ENCODE measurements at places on chromosomes 6 and 20.

- peak; percentile 65 for DNase-seq
These were observed 3.9 kb upstream of the MICB start for GRCh38 chr6:31493875-31494694.

DNA sequence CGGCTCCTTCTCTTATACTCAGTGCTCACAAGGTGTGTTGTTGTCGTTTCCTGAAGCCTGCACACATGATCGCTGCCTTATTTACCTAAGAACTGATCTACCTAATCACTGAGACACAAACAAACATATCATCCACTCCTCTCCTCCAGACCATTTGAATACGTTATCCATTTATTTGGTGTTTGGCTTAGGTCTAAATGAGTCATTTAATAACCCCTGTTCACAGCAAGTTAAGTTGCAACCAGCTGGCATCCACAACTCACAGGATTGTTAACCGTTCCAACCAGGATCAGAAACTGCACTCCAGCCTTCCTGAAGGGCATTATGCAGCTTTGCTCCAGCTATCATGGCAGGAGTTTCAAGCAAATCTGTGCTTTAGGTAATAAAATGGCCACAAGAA is 511.1 kb upstream of the MAP3K7 start:
- DNase-seq: no peak

GRCh38 chr6:168126566-168127383 is 47.8 kb upstream of the FRMD1 start:
- no peak for DNase-seq

DNA sequence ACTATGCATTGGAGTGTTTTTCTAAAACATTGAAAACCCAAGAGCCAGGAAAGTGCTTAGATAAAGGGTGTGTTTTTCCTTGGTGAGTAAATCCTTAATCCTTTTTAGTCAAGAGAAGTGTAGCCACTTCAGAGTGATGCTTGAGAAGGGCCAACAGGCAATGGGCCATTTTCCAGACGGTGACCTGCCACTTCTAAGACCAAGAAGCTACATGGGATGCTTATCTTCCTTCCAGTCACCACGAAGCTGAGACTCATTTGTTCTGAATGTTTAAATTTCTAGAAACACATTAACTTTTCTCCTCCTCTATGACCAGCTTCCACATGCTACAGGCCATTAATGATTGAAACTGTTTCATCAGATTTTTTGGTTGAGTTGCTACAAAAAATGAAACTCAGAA is 34.4 kb upstream of the NHSL1 start:
- no peak for DNase-seq

- DNase-seq: no peak
These were observed 508.6 kb downstream of the UTRN start for GRCh38 chr6:144793744-144794143.

DNA sequence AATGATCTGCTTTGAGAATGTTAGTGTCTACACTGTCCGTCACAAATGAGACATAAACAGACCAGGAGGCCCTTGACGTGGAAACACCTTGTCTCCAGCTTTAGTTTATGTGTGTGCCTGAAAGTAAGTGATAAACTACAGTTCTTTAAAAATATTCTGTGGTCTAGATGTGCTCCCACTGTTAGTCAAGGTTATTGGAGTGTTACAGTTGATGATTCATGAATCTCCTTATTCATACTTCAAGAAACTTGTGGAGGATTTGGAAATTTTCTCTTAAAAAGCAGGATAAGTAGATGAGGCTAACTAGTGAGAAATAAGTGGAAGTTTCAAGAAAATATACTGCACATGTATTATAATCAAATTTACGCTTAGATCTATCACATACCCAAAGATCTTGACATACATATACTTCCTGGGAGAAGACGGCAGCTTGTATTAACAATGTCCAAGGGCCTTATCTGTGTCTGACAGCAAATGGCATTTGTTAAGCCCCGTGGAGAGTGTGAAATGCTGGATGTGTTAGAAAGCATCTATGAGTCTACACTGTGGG is 90.5 kb upstream of the MBOAT1 start:
- DNase-seq: peak; percentile 20

DNA sequence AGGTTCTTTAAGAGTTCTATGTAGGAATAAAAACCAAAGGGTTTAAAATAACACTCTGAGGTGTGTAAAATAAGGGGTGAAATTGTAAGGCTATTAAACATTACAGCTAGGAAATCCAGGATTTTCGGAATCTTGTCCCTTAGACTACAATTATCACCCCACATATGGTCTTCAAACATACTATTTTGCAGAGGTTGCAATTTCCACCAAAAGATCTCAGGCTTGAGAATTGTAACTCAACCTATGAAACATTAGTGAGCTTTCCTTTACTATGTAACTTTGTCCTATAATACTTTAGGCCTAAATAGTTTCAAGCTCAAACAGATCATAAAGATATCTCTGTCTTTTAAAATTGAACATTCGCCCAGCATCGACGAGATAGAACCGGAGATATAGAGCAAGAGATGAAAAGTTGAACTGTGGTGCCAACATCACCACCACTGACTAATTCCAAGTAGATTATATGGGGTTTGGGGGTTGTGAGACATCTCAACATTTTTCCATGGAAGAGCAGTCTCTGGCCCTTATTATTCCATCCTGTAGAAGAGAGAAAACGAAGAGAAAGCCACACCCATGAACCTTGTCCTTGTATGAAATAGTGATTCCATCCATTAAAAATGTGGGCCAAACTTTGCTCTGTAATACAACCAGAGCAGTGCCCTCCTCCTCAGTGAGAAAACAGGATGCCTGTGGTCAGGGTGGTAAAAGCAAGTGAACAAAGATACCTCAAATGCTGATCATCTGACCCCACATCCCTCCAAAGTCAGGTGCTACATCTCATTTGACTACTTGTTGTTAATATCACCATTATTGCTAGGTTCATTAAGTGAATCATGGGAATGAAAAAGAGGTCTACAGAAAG is 284.5 kb upstream of the GJE1 start:
- DNase-seq: no peak

DNA sequence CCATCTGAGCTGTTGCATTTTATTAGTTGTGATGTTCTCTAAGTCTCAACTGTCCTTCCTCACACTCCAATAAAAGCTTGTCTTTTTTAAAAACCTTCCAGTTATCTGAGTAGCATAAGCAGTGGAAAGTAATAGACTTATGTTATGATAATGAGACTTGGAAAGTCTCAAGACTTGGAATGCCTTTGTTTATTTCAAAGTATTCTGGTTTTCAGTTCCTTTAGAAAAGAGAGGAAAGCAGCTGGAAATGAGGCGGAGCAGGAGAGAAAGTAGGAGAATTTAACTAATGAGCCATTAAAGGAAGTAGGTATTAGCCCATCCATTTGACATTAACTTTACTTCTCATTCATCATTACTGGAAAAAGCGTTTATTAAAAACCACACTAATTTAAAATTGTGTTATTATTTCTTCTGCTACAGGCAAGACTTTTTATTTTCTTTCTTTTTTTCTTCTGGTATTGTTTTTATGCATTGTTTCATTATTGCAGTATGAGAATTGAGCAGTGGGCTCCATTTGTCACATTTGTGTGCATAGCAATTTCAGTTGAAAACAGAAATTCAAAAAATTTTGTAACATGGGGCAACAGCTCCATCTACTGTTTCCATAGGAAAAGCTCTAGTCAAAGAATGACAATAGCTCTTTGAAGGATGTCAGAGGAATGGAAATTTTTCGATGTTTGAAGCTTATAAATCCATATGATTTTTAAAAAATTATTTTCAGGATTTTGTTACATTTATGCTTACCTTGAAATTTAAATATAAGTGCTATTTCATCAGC is 194.8 kb downstream of the COL9A1 start:
- peak; percentile 32 for DNase-seq

GRCh38 chr6:40997234-40997957 is 41.6 kb downstream of the UNC5CL start:
- DNase-seq: peak; percentile 62

DNA sequence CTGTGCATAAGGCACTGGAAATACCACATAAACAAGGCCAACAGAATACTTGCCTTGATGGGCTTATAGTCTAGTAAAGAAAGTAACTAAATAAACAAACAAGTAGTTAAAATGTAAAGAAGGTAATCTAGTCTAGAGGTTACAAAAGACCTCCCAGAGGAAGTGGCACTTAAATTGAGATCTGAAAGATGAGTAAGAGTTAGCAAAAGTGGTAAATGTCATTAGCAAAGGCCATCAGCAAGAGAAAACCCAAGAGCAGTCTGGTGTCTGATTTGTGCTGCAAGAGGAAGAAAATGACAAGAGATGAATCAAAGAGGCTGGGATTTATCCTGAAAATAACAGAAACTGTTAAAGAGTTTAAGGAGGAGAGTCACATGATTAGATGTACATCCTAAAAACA is 96.6 kb upstream of the SMLR1 start:
- no peak for DNase-seq

GRCh38 chr6:3744901-3745470 is 6.5 kb downstream of the PXDC1 start:
- DNase-seq: no peak

- peak; percentile 29 for DNase-seq
These were observed at the start of gene THBD for GRCh38 chr20:23049201-23050075. Gene THBD, minus strand, starts transcription at chr20:23049672. Its CDS starts 168 bp downstream, at chr20:23049504.

DNA sequence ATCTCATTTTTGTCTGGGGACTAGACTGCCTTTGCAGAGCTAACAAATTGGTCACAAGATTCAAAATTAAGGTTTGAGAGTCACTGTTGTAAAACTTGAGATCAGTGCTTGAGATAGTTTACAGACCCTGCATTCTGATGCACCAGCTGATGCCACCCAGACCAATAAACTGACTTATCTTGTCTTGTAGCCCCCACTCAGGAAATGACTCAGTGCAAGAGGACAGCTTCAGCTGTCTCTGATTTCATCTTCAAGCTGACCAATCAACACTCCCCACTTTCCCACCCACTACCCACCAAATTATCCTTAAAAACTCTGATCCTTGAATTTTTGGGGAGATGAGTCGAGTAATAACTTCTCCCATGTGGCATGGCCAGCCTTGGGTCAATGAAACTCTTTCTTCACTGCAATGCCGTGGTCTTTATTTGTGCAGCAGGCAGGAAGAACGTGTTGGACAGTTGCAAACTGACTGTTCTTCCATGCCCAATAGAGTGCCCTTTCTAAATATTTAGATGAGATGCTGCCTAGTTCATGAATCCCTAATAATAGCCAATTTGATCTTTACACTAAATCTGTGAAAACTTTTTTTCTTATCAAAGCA is 48.3 kb upstream of the PROKR2 start:
- peak; percentile 57 for DNase-seq

DNA sequence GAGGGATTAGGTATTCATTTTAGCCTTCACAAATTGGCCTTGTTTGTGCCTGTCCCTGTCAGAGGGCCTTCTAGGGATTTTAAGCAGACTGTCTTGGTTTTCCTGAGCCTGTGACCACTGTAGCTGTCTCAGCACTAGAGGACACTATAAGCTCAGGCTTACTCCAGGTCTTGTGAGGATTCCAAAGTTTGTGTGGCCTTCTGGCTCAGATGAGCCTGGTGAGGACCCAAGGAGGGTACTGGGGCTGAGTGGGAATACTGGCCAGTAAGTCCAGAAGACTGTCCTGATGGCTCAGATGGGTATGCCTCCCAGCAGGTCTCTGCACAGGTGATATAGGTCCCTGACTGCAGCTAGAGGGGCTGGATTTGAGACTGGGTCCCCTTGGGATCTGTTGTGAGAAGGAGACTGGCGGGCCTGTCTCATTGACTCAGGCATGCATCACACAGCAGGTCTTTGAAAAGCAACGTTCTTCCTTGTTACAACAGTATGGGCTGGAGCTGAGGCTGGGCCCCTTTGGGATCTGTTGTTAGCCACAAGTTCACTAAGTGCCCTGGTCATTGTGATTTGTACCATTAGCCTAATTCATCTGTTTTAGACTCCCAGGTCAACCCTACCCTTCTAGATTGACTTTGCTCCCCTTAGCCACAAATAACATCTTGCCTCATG is 26.3 kb upstream of the TFB1M start:
- DNase-seq: peak; percentile 55

- DNase-seq: no peak
These were observed 162.7 kb downstream of the SOBP start for GRCh38 chr6:107652526-107653182.

DNA sequence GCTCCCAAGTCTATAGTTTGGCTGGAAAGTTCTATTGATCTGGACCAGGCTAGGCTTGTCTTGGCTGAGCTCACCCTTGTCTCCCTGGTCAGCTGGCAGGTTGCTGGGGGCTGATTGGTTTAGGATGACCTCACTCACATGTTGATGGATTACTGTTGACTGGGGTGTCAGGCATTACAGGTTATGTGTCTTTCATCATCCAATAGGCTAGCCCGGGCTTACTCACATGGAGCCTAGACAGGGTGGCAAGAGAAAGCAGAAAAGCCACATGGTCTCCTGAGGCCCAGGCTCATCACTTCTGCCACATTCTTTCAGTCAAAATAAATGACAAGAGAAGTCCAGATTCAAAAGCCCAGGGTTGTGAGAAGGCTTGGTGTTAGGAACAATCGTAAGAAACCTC is 103.5 kb downstream of the BFSP1 start:
- DNase-seq: no peak

- DNase-seq: no peak
These were observed 45.1 kb upstream of the TBC1D7 start for GRCh38 chr6:13373488-13373886.

GRCh38 chr6:151385177-151385576 is 6.2 kb downstream of the ZBTB2 start:
- no peak for DNase-seq

DNA sequence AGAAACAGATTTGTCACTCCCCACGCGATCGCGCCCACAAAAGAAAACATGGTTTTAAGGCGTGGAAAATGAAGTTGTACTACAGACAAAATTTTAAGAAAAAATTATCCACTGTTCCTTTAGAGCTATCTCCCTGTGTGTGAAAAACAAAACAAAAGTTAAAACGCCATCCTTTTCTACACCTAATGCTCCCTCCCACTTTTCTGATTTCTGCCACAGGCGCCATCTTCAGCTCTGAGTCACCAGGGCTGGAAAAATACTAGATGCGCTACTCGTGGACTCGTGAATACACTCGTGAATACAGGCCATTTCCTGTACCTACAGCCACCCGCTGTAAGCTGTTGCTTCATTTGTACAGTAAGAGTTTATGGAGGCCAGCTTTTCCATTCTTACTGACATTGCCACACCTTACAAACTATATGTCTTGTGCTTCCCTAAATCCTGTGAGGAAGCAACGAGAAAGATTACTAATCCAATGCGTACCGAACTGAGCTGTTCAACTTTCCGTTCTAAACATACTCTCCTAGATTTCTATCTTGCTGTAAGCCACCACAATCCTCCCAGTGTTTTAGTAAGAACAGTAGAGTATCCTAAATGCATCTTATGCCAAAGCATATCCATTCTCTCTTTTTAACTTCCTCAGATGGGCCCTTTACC is 773 bp upstream of the AHI1 start:
- peak; percentile 86 for DNase-seq

DNA sequence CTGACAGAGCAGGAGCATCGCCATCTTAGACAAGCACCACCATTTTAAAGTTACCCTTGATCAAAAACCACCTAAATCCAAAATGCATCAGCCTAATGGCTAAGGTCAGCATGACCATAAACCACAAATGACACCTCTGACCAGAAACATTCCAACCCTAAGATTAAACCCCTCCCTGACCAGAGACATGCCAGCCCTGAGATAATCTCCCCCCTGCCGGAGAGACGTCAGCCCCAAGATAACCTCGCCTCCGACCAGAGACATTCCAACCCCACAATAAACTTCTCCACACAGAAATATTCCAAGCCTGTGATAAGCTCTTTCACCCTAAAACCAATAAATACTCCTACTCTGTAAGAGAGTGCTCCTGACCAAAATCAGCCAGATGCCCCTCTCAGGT is 53.5 kb downstream of the PXDC1 start:
- DNase-seq: no peak

- DNase-seq: no peak
These were observed 1085.8 kb upstream of the CITED2 start for GRCh38 chr6:140460267-140460666.

Measured in fibroblast of skin of right quadriceps (primary cell).